ENCODE measurements at places on chromosomes 1 and 21.

DNA sequence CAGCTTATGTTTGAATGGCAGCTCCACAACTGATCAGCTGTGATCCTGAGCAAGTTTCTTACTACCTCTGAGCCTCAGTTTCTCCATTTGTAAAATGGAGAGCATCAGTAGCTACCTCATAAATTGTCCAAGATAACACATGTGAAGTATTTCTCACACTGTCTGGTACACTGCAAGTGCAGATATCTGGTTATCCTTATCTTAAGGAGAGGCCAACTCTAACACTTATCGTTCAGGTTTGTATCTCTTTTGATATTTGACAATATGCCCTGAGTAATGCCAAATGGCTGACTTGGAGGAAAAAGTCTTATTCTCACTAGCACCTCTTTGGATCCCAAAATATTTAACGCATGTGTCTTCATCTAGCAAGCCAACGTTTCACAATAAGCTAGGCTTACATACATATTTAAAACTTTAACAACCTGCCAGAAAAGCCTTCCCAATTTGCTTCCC is 2.7 kb downstream of the CSRP1 start:
- DNase-seq: no peak

DNA sequence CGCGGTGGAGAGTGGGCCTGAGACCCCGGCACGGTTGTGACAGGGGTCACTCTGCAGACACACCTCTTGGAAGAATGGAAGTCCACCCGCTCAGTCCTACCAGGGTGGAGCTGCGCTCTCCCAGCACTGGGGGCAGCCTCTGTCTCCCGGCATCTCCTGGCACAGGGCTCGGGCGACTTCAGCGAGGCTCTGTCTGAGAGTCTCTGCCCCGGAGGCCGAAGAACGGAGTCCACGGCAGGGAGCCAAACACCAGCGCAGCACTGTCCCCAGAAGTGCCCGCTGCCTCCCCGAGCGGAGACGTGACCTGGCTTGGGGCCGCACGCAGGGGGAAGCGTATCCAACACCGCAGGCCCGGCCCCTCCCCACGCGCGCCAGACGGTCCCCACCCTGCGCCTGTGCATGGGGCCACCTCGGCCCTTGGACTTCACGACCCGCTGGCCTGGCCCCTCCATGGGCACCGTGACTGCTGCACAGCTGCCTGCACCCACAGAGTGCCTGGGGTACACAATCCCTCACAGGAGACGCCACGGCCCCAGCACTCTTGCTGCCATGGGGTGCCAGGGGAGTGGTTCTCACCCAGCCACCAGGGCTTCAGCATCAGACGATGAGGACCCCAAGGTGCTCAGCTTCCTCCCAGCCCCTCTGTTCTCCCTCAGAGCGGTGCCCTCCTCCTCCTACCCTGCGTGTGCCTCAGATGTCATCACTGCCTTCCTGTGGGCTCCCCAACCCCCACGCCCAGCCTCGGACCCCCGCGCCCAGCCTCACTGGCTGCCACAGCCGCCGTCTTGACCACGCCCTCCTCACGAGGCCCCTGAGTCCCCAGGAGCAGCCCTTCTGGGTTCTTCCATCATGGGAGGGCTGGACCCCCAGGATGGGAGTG is 14.9 kb upstream of the RNF223 start:
- no peak for DNase-seq

DNA sequence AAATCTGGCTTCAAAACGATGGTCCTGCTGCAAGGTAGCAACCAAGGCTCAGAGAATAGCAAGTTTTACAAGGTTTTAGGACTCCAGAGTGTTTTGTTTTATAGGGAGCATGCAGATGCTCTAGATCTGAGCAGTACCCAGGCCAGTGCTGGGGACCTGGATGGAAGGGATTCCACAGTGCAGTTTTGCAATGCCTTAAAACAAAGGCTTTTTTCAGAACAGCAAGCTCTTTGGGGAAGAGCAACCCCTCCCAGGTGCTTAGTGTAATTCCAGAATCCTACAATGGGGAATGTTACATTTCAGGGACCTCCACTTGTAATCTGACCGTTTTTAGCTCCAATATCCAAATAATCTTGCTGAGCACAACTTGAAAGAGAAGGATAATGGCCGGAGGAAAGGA is 6.7 kb downstream of the ROR1 start:
- DNase-seq: no peak

DNA sequence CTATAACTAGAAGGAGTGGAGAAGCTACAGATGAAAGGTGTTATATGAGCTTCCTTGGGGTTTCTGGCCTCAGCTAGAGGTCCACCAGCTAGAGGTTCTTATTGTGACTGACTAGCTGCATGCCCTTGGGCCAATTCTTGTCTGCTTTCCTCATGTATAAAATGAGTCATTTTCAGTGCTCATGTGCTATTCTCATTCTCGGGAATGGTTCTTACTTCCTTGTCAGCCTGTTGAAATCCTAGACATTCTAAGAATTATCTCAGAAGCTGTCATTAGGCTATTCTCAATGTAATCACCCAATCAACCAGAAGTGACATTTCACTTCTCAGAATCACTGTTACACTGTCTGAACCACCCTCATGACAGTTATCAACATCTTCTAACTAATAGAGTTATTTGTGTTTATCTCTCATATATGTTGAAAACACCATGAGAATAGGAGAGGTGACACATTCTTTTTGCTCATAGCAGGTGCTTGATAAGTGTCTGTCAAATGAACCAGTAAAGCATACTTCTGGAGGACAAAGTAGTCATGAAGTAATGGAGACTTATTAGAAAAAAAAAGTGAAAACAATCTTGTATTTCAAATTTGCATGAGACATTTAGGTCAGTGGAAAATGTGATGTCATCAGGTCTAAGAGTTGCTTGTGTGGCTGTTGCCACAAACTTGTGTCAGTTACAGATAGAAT is 122.8 kb upstream of the IVNS1ABP start:
- DNase-seq: peak; percentile 65

- peak; percentile 25 for DNase-seq
These were observed 287.9 kb downstream of the PLPP3 start for GRCh38 chr1:56291374-56291919.

All from AG08395 (cell line).